Choroid plexus epithelial cell (primary cell): ENCODE measurements at places on chromosomes 4 and X.

- peak; percentile 0 for DNase-seq
Measured at GRCh38 chr4:12487000-12487399, 997.1 kb downstream of the RAB28 start.

GRCh38 chr4:173433447-173433846 lies 34.5 kb upstream of the SCRG1 start:
- DNase-seq: no peak

GRCh38 chrX:20252381-20253231 lies 14.1 kb downstream of the RPS6KA3 start:
- DNase-seq: peak; percentile 67

- DNase-seq: no peak
Measured at GRCh38 chr4:179586460-179586859, 2144.2 kb upstream of the AGA start.

DNA sequence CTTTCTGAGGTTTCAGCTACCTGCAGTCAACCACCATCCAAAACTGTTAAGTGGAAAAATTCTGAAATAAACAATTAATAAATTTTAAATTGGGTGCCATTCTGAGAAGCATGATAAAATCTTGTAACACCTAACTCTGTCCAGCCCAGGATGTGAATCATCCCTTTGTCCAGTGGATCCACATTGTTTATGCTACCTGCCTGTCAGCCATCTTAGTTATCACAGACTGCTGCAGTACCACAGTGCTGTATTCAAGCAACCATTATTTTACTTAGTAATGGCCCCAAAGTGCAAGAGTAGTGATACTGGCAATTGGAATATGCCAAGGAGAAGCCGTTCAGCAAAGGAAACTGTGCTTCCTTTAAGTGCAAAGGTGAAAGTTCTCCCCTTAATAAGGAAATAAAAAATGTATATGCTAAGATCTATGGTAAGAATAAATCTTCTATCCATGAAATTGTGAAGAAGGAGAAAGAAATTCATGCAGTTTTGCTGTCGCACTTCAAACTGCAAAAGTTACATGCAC lies 20.6 kb downstream of the CAMK2D start:
- DNase-seq: no peak

DNA sequence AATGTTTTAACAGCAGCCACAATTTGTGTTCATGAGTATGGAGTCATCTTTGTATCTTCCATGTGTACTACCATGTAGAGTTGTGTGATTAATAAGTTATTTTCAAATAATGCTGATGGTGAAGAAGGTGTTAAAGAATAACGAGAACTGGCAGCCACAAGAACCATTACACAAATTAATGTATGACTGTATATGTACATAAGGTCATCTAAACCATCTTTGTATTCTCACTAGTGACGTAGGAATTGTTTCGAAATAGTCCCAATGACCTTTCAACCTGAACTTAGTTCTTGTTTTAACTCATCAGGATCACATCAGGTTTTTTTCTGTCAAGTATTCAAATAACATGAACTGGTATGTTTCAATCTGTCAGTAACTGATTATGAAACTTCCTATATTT lies 48.3 kb upstream of the NOCT start:
- DNase-seq: peak; percentile 80

DNA sequence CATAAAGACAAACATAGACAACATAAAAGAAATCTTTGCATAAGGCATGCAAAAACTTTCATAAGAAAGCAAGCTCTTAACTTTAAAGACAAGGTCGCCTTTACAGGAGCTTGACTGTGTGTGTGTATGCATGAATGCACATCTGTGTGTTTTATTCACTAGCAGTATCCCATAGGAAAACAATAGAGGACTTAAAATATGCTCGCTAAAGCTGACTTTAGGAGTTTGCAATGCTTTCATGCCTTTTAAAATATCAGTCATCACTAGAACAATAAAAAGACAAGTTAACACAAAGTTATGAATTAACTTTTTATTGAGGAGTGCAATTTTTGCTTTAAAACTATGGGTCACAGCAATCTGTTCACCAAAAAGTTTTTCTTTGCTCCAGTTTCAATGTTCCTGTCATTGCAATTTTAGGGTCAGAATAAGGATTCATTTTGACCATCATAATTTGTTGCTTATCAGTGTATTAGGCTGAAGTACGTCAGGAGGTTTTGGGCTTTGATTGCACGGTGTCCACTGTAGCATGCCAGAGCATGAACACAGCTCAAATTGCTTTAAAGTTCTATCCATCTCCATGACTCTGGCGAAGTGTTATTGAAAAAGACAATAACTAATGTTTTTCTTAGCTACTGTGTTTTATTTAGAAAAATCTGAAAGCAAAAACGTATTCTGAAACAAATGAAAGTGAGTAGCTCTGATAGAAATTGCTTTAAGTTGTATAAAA lies 36.9 kb downstream of the ANXA10 start:
- DNase-seq: no peak
